Activated CD4-positive, alpha-beta memory T cell treated with anti-CD3 and anti-CD28 coated beads for 36 hours (primary cell): ENCODE measurements at places on chromosomes 16 and 17. TPM values are rescaled to one million over a fixed set of nuclear protein-coding genes. Genes with fewer than 3 reads are reported as not detected.

Gene SMIM22
- total RNA-seq: not detected

Gene CCDC144A
- 5.4 TPM for total RNA-seq

- peaks cover 45% of the 10 kb centered on the region for H3K36me3 ChIP-seq
- no peaks in the 10 kb centered on the region for H3K27me3 ChIP-seq
- H3K4me1 ChIP-seq: peaks cover 1% of the 10 kb centered on the region
- no peak overlapping the region for H3K4me3 ChIP-seq
- H3K27ac ChIP-seq: no peak overlapping the region
- no peak for DNase-seq
These were observed 37.8 kb downstream of the KLHDC4 start for GRCh38 chr16:87728026-87728425.

DNA sequence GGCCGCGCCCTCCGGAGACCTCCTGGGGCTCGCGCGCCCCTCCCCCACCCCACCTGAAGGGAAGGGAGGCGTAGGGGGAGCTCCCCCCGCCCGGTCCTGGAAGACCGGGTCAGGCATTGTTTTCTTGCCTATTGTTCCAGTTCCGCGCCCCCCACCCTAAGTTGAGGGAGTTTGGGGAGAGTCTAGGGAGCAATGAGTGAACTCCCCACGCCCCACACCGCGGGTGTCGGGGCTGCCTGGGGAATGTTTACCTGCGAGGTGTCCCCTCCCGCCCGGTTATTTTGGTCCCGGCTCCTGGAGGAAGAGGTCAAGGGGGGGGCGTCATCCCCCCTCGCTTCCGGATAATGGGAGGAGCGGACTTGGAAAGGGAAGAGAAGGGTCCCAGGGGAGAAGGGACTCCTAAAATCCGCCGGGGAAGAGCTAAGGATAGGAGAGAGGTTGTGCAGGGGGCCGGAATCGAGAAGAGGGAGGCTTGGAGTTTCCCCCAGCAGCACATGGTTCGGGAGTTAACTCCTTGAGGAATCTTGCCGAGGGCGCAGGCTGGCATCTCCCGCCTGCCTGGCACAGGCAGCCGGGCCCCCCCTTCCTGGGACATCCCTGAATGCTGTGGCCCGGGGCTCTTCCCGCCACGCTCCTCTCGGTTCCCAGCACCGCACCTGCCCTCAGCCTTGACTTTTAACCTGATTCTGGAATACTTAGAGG, 881 bp downstream of the MLLT6 start:
- H3K27me3 ChIP-seq: no peaks in the 10 kb centered on the region
- peak overlapping the region; percentile 94 for H3K27ac ChIP-seq
- peaks cover 48% of the 10 kb centered on the region for H3K4me1 ChIP-seq
- H3K4me3 ChIP-seq: peak overlapping the region; percentile 90
- H3K36me3 ChIP-seq: peaks cover 62% of the 10 kb centered on the region
- peak; percentile 46 for DNase-seq

DNA sequence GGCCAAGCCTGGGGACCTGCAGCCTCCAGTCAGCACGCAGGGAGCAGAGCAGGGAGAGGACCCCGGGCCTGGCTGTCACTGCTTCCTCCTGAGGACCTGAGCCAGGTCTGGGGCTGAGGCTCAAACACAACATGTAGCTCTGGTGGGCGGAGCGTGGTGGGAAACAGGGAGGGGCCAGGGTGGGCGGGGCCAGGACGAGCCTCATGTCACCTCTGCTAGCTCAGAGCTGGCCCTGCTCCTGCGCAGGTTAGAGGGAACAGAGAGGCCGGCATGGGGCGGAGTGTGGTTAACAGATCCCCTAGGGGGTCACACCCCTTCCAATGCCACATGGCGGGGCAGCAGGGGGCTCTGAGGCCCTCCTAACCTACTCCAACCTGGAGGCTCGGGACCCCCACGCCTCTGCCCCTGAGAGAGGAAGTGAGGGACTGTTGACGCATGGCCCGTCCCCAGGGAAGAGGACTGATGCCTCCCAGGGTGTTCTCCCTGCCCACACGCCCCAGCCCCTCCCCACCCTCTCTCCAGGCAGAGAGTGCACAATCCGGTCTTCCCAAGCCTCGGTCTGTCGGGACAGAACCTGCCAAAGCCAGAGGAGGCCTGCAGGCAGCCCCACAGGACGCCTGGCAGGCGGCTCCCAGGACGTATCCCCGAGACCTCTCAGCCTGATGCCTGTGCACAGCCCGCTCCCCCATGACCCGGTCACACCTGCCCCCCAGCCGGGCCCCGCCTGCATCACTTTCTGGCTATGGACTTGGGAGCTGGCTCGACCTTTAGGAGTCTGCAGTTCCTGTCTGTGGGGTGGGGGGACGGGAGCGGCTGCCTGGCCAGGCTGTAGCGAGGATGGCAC, 15.2 kb downstream of the PIEZO1 start:
- H3K4me1 ChIP-seq: peaks cover 51% of the 10 kb centered on the region
- no peak overlapping the region for H3K27ac ChIP-seq
- no peaks in the 10 kb centered on the region for H3K27me3 ChIP-seq
- DNase-seq: peak; percentile 48

- peaks cover 89% of the 10 kb centered on the region for H3K27me3 ChIP-seq
- H3K36me3 ChIP-seq: no peaks in the 10 kb centered on the region
- DNase-seq: no peak
- no peak overlapping the region for H3K27ac ChIP-seq
These were observed 10.4 kb upstream of the HOXB13 start for GRCh38 chr17:48738803-48739526.

- H3K36me3 ChIP-seq: peaks cover 7% of the 10 kb centered on the region
- peak overlapping the region; percentile 50 for H3K27ac ChIP-seq
- no peak for DNase-seq
- peaks cover 37% of the 10 kb centered on the region for H3K4me1 ChIP-seq
- no peak overlapping the region for H3K4me3 ChIP-seq
These were observed 81.3 kb downstream of the SMG6 start for GRCh38 chr17:2222301-2222700.

GRCh38 chr17:79618383-79619067, 7.7 kb upstream of the RBFOX3 start:
- no peaks in the 10 kb centered on the region for H3K36me3 ChIP-seq
- H3K4me1 ChIP-seq: no peaks in the 10 kb centered on the region
- no peak for DNase-seq
- peaks cover 17% of the 10 kb centered on the region for H3K27me3 ChIP-seq
